Hair follicular keratinocyte (primary cell): ENCODE measurements at places on chromosomes 3 and 15. TPM values are rescaled to one million over a fixed set of nuclear protein-coding genes. Genes with fewer than 3 reads are reported as not detected.

Gene CHRM5
- total RNA-seq = not detected in 2 replicates

Gene DNAH12
- total RNA-seq = not detected in 2 replicates

Gene SPATA12
- not detected in 2 replicates for total RNA-seq

Gene LNP1
- total RNA-seq = 0.70 and 3.0 TPM in 2 replicates

Gene PCSK6
- total RNA-seq = 2.1 and 6.1 TPM in 2 replicates
